ENCODE measurements at places on chromosomes 7 and 10.
A peak's percentile ranks its signal among the peaks of the same experiment; 100 is the strongest.

GRCh38 chr10:128316925-128317324 is 190.7 kb upstream of the MKI67 start:
- no peak for DNase-seq

GRCh38 chr7:33666531-33666930 is 238.8 kb upstream of the BMPER start:
- DNase-seq: no peak

DNA sequence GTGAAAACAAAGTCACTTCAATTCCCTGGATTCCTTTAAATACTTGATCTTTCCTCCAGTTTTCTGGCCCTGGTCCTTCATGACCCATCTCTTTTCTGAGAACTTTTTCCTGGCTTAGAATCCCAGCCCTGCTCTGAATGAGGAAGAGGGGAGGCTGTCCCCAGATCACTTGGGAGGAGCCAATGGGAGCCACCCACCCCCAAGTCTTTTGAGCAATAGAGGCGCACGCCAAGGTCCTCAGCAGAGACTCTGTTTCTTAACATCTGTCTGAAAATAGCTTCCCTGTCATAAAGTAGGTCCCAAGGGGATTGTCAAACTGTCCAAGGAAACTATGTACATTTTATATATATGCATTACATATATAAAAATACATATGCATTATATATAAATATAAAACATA is 126.8 kb downstream of the ADRA2A start:
- no peak for DNase-seq

DNA sequence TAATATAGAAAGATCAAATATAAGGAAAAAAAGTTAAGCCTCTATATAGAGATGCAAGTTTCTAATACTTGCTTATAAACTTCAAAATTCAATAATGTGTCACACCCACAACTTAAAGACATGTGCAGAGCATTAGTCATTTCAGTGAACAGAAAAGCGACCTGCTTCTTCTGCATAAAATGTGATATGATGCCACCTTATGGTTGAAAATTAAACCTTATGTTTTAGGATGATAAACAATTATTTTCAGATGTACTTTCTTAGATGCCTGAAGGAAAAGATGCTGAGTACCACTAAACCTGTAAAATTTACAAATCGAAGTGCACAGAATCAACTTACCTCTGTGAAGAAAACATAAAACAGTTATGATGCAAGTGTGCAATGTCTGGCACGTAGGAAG is 96.0 kb downstream of the MTERF1 start:
- no peak for DNase-seq

DNA sequence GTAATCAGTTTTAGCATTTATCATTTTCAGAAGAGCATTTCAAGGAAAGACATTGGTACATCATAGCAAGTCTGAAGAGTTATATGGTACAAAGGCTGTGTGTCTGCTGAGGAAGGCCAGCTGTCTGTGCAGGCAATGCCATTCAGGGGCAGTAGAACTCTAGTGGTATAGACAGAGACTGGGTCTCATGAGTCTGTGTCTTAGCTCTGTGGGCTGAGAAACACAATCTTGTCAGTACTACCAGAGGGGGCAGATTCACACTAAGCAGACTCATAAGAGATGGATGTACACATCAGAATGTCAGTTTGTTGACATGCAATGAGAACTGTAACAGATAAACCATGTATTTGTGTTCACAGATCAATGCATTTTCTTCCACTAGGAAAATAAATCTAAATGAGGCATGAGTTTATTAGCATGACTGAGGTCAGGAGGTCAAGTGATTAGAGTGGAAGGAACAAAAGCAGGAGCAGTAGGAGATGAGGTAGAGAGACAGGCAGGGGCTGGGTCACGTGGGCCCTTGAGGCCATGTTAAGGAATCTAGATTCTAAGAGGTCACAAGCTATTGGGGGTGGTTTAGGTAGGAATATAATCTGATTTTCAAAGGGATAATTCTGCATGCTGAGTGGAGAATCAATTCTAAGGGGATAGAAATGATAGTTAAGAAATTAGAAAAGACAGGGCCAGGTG is 7.5 kb upstream of the GGCT start:
- no peak for DNase-seq

DNA sequence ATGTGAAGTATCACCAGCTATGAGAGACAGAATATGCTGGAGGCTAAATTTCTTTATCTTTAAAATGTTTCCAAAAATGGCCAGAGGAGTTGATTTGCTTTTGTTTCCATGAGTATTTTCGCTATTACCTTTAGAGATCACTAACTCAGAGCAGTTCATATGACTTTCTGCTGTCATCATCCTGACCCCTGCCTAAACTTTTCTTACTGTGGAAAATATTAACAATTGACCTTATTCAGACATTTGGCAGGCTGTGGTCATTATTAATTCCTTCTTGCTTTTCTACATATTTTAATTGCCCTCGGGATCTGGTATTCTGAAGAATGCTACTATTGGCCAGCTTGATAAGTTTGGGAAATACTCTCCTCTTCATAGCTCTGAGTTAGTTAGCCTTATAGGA is 156.5 kb downstream of the EXOC4 start:
- no peak for DNase-seq

DNA sequence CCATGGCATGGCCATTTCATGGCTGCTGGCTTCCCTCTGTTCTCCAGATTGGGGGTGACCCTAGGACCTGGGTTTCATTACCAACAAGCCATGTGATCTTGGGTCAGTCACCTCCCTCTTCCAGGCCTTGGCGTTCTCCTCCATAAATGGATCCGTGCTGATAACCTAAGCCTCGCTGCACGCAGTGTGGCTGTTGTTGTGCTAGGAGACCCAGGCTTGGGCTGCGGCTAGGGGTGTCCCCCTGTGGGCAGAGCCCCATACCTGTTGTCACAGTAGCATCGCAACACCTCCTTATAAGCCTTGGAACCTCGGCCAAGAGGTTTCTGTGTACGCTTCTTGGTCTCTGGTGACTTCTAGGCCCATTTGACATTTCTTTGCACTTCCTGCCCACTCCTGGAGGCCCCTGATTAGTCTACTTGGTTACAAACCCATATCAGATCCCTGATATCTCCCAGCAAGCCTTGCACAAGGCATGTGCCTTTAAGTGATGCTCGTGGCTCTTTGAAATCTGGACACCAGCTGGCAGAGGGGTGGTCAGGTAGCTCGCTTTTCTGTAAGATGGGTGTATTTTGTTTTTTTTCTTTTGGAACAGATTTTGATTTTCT is 23.6 kb downstream of the ZMIZ1 start:
- DNase-seq: no peak

DNA sequence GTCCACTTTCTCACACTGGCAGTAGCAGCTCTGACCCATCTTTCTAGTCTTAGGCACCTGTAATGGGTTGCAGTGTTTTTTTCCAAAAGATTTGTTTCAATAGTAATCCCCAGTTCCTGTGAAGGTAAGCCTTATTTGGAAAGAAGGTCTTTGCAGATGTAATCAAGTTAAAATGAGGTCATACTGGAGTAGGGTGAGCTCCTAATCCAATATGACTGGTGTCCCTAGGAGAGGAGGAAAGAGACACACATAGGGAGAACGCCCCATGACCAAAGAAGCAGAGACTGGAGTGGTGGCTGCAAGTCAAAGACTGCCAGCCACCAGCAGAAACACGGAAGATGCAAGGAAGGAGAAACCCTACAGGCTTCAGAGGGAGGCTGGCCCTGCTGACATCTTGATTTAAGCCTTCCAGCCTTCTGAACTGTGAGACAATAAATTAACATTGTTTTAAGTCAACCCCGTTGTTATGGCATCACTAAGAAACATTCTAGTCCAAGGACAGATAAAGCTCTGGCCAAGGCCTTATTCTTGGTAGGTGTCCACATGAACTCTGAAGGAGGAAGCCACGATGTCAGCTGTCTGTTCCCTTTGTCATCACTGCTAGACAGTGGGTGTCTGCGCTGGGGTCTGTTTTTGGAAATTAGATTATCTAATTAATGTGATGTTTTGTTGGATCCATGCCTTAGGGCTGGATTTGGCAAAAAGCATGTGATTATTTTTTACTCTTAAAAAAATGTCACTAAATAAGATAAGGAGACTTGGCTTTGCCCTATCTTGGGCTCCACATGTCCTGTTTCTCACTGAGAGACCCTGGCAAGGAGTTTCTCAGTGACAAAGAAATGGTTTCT is 214.9 kb downstream of the KCNMA1 start:
- no peak for DNase-seq

- DNase-seq: no peak
Measured at GRCh38 chr7:83053965-83054364, 108.7 kb downstream of the PCLO start.

GRCh38 chr7:42183547-42183946 is 53.5 kb downstream of the GLI3 start:
- no peak for DNase-seq

- DNase-seq: no peak
Measured at GRCh38 chr7:147406521-147407135, 1183.9 kb upstream of the C7orf33 start.

DNA sequence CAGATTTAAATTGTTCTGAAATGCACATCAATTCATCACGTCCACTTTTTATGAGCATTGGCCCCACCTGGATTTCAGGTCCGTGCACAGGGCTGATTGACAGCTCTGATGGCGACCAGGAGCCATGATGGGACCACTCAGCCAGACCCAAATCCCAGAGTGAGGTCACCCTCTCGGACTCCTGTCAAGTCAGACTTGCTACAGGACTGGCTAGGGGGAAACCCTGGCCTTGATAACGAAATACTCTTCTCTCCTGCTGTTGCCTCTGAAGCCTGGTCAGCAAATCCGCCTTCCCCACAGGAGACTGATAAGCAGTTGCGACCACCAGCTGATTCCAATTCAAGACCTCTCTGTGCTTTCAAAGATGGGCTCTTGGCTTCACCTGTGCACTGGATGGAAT is 76.4 kb downstream of the CARD11 start:
- no peak for DNase-seq

DNA sequence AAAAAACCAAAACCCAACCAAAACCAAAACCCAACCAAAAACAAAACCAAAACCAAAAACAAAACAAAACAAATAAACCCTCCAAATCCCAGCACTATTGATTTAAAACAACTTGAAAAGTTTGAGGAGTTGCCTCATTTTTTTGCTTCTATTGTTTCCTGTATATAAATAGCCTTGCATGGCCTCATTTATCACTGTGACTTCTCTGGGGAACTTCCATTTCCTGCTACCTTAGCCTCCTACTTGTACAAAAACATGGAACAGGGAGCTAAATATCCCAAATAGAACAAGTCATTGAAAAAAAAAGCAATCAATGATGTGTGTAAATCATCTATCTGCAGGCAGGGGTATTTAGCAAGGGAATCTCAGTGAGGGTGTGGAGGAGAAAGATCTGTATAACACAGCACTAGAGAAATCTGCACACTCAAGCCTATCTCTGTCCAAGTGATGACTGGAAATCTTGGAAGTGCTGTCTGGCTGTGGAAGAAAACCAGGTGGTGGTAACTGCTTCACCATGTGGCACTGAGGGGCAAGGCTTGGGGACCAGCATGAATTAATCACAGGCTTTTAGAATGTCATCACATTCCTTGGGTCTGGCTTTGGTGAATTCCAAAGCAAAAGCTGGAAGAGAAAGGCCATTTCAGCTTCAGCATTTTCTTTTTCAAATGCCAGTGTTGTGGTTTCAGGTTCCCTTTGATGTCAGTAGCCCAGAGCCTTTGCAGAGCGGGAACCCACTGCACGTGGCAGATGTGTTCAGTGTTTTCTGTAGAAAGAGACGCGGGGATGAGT is 349.5 kb upstream of the ZNF32 start:
- DNase-seq: no peak

DNA sequence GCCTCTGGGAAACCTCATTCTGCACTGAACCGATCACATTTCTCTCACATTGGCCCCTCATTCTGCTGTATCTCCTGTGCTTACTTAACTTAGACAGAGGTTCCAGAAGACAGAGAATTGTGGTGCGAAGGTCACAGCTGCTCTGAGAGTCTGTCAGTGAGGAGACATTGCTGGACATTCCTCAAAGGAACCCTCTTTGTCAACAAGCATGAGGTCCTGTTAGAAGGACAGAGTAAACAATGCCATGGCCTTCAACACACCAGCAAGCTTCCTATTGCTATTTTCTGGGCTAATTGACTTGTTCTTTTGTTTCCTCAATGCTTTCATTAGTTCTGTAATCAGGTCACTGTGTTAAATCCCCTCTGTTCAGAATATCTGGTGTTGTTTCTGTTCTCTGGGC is 109.3 kb upstream of the FZD8 start:
- peak; percentile 4 for DNase-seq
